Breast epithelium (tissue), 4 donors: ENCODE measurements at places on chromosomes 5 and 9. TPM values are rescaled to one million over a fixed set of nuclear protein-coding genes. Genes with fewer than 3 reads are reported as not detected.

GRCh38 chr9:109918339-109919163 lies 138.6 kb downstream of the PALM2AKAP2 start:
- H3K4me3 ChIP-seq, result no peak overlapping the region
- no peak overlapping the region for H3K27ac ChIP-seq
- H3K4me1 ChIP-seq, result no peaks in the 10 kb centered on the region
- H3K36me3 ChIP-seq, result no peaks in the 10 kb centered on the region
- H3K27me3 ChIP-seq, result no peaks in the 10 kb centered on the region
- DNase-seq, result no peak

DNA sequence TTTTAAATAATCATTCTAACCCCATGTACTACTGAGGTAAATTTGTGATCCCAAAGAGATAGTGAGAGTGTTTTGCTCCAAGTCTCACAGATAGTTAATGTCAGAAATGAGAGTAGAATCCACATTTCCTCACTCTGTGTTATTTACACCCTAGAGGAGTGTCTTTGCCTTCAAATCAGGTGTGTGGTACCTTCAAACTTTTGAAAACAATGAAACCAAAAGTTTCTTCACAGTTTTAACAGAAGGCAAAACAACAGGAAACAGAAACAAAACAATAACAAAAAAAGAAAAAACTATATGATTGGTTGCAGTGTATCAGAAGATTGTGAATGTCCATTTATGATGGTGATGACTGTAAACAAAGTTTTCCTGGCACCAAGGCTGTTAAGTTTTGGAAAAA lies 85.9 kb downstream of the ERBIN start:
- H3K27ac ChIP-seq, result no peak overlapping the region
- no peaks in the 10 kb centered on the region for H3K27me3 ChIP-seq
- H3K4me1 ChIP-seq, result no peaks in the 10 kb centered on the region
- no peaks in the 10 kb centered on the region for H3K36me3 ChIP-seq
- DNase-seq, result no peak
- H3K4me3 ChIP-seq, result no peak overlapping the region

The SOX30 gene
- not detected for total RNA-seq

The PCSK1 gene
- total RNA-seq, result 5.6 TPM

DNA sequence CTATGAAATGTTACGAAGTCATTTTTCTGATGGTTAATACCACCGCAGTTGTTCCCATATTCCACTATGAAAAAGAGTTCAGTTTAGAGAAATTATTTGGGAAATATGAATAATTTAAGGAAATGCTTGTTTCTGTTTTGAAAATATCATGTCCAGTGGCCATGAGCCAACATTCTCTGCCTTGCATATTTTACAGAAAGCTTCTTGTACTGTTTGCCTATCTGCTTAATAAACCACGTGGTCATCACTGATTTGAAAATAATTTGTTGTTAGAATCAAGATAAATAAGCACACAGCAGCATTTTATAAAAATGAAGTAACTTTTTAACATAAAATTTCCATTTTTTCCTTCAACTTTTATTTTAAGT lies 381.5 kb upstream of the CDH18 start:
- H3K27ac ChIP-seq, result no peak overlapping the region
- no peak overlapping the region for H3K4me3 ChIP-seq
- no peaks in the 10 kb centered on the region for H3K4me1 ChIP-seq
- H3K27me3 ChIP-seq, result no peaks in the 10 kb centered on the region

The CEP120 gene
- 18.7 TPM for total RNA-seq

DNA sequence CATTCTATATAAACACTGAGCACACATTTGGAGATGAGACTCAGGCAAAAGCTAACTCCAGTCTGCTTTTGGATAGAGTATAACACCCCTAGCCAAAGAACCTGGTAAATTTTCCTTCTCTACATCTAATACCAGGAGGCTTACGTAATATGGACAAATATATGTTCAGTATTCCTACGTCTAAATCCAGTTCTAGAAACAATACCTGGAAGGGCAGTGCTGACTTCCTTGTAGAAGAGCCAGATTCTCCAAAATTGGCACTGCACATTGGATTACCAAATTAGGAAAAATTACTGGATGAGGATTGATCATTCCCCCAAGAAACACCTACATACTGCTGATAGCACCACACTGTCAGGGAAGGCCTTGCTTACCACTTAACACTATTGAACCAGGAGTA lies 247.4 kb downstream of the SAXO1 start:
- H3K27me3 ChIP-seq, result no peaks in the 10 kb centered on the region
- DNase-seq, result no peak
- peaks cover 7% of the 10 kb centered on the region for H3K4me1 ChIP-seq
- peak overlapping the region; percentile 74 for H3K27ac ChIP-seq

DNA sequence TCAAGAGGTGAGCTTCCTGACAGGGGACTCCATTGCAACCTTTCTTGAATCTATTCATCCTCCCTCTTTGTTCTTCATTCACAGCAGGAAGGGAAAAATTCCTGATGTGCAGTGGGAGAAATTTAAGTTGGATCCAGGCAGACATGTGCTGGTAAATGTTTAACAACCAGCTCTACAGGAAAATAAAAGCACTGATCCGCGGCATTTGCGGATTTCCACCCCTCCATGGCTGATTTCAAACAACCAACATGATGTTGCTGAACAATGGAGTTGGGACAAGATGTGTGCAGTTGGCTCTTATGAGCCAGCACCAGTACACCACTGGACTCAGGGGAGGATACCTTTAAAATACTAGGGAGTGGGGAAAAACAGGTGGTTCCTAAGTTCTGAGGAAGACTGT lies 47.0 kb downstream of the SPRY4 start:
- H3K27me3 ChIP-seq, result no peaks in the 10 kb centered on the region
- DNase-seq, result no peak
- H3K27ac ChIP-seq, result no peak overlapping the region
- H3K4me3 ChIP-seq, result no peak overlapping the region

GRCh38 chr9:129688285-129689043 lies 23.0 kb downstream of the PRRX2 start:
- H3K36me3 ChIP-seq, result no peaks in the 10 kb centered on the region
- H3K27ac ChIP-seq, result no peak overlapping the region
- no peak for DNase-seq
- H3K27me3 ChIP-seq, result no peaks in the 10 kb centered on the region
- no peak overlapping the region for H3K4me3 ChIP-seq
- H3K4me1 ChIP-seq, result no peaks in the 10 kb centered on the region
